Left ventricle myocardium superior (tissue), 1 donor: ENCODE measurements at places on chromosomes 13 and 19.

- no peak for DNase-seq
These were observed 166.4 kb downstream of the MYO16 start for GRCh38 chr13:108795841-108796240.

DNA sequence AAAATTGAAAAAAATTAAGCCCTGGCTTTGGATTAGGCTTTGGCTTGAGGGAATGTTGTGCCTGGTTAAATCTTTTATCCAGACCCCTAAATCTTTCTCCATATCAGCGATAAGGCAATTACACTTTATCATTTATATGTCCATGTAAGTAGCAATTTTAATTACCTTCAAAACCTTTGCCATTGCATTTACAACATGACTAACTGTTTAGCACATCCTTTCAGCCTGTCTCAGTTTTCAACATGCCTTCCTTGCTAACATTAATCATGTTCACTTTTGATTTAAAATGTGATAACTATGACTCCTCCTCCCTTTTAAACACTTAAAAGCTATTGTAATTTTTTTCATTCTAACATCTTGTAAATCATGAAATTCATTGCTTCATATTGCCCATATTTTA is 583.7 kb downstream of the SLITRK1 start:
- DNase-seq: no peak

- no peak for DNase-seq
These were observed 485.5 kb downstream of the DIAPH3 start for GRCh38 chr13:59677966-59678814.

DNA sequence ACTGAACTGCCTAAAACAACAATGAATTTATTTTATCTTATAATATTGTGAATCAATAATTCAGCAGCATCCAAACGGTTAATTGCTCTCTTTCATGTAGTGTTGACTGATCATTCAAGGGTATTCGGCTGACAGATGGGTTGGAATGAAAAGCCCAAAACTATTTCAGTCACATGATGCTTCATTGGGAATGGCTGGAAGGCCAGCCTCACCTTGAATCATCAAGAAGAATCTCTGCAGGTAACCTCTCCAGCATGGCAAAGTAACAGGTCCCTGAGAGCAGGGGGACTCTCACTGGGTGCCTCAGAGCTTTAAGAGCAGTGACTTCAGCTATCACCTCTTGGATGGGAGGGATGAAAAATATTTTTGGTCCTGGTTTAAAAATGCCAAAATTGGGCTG is 1395.7 kb downstream of the OLFM4 start:
- DNase-seq: no peak

- DNase-seq: no peak
These were observed 172.7 kb upstream of the MAB21L1 start for GRCh38 chr13:35649162-35649561.

- no peak for DNase-seq
These were observed 215.6 kb downstream of the TDRD3 start for GRCh38 chr13:60612593-60612992.
